ENCODE measurements at places on chromosomes 16 and 17.

DNA sequence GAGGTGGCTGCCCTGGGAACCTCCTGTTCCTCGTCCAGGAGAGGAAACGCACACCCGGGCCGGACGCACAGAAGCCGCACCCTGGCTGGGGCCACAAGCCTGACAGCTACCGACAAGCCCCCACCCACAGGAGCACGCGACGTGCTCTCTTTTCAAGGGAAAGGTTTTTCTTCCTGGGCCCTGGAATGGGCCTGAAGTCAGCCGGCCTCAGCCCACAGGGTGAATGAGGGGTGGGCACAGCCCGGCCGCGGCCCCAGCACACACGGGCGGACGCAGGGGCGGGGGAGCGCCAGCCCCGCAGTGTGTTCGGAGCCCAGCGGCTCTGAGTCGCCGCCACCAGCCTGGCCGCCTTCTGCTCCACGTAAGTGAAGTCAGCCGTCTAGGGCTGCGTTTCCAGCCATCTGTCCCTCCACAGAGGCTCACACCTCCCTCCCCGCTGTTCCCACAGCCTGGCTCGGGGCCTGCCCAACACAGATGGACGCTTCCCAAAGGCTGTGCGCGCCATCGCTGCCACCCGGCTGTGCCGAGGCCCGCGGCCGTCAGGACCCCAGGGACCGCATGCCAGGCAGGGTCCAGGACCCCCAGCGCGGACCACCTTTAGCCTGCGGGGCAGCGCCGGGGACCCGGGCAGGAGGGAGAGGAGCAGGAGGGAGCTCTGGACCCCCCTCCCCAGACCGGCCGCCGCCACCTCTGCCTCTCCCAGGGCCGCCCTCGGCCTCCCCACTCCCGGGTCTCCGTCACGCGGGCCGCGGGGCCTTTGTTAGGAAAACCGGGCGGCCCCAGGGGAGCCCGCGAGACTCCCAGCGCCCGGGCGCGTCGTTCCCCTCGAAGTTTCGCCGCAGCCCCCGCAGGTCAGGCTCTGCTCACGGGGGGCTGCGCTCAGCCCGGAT is 36.8 kb downstream of the CBFA2T3 start:
- no peak for DNase-seq

GRCh38 chr16:22322021-22322471 is 24.8 kb downstream of the POLR3E start:
- DNase-seq: no peak

DNA sequence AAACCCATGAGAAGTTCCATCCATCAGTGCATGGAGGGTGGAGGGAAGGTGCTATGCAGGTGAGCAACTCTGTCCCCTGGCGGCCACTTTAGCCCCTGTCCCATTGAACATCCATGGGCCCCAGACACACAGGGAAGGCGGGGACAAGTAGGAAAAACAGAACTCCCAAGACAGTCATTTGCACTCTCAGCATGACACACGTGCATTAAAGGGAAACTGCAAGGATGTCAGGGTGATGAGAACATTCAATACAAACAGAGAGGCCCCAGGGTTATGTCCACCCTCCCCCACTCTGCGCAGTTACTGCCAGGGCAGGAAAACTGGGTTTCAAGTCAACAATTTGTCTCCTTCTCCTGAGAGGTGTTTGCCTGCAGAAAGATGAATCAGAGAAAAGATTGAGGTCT is 44.0 kb upstream of the AKTIP start:
- DNase-seq: no peak

DNA sequence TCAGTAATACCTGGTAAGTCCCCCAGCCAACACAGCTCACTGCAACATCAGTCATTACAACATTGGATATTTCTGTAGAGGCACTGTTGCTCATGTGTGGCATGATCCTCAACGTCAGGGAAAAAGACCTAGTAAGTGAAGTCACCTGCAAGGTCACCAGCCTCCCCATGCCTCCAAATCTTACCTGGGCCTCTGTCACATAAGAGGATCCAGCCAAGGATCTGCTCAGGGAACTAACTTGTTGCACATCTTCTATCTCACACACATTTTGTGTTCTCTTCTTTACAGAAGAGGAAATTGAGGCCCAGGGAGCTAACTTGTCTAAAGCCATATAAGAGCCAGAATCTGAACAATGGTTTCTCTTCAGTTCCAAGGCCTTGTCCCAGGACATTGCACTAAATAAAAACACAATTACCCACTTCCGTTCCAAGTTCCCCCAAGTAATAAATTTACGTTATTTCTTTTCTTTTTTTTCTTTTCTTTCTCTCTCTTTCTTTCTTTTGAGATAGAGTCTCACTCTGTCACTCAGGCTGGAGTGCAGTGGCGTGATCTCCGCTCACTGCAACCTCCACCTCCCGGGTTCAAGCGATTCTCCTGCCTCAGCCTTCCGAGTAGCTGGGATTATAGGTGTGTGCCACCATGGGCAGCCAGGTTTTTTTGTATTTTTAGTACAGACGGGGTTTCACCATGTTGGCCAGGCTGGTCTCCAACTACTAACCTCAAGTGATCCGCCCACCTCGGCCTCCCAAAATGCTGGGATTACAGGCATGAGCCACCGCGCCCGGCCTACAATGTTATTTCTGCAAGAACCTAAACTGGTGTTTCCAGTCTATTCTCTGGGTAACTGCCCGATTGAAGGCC is 1.3 kb downstream of the SHMT1 start:
- no peak for DNase-seq

DNA sequence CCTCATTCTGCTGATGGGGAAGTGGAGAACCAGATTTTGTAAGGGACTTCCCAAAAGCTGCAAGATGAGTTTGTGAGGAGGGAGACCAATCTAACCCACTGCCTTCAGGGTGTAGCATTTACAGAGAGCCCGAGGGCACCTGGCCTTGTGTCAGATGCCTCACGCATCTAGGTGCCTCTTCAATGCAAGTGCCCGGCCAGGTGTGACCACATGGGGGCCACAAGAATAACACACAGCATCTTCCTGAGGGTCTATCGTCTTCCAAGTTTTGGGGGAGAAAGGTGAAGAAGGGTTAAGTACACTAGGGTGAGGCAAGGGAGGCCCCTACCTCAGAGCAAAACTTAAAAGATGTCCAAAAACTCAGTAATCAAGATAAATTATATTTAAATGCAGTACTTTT is 401.7 kb upstream of the CDH5 start:
- DNase-seq: no peak

GRCh38 chr16:56709443-56710040 is 20.4 kb upstream of the NUP93 start:
- DNase-seq: no peak

- DNase-seq: no peak
These were observed 123.2 kb downstream of the CDRT15L2 start for GRCh38 chr17:20702692-20703091.

DNA sequence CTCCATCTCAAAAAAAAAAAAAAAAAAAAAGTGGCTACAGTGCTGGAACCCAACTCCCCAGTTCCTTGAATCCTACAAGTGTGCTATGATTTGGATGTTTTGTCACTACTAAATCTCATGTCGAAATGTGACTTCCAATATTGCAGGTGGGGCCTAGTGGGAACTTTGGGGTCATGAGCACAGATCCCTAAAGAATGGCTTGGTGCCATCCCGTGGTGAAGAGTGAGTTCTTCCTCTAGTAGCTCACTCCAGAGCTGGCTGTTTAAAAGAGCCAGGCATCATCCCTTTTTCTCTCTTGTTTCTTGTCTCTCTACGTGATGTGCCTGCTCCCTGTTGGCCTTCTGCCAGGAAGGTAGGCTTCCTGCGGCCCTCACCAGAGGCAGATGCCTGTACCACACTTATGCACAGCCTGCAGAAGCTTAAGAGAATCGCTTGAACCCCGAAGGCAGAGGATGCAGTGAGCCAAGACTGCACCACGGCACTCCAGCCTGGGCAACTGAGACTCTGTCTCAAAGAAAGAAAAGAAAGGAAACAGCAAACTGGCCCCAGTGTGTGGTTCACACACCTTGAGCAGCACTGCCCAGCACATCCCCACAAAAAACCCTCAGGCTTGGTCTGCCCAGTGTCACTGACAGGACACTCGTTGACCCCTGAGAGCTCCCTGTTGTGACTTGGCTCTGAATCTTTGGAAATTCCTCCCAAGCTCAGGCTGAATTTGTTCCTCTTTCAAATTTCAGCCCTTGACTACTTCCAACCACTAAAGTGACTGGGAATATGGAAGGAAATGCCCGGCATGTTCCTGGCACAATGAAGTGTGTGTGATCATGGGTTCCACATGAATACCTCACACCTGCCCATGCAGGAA is 3.1 kb downstream of the MT1E start:
- DNase-seq: no peak

DNA sequence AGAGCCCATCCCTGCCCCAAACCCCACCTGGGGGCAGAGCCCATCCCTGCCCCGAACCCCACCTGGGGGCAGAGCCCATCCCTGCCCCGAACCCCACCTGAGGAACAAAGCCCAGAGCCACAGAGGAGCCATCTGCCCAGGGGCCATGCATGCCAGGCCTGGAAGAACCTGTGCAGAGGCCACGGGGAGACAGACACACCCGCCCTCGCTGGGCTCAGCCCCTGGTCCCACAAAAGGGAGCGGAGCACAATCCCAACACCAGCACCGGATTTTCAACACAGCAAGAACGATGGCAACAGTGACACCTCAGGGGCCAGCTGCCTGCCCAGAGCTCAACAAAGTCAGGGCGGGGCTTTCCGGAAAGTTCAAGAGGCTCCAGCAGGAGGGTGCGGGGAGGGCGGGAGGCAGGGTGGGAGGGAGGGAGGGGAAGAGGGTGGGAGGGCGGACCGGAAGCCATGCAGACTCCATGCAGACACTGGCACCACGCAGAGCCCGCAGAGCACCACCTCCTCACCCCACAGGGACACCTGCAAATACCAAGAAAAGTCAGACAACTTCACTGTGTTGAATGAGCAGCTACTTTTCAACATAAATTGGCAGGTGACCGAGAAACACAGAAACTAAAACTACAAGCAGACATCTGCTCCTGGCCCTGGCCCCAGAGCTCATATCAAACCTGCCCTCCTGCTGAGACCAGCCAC is 27.9 kb upstream of the C16orf95 start:
- DNase-seq: no peak

DNA sequence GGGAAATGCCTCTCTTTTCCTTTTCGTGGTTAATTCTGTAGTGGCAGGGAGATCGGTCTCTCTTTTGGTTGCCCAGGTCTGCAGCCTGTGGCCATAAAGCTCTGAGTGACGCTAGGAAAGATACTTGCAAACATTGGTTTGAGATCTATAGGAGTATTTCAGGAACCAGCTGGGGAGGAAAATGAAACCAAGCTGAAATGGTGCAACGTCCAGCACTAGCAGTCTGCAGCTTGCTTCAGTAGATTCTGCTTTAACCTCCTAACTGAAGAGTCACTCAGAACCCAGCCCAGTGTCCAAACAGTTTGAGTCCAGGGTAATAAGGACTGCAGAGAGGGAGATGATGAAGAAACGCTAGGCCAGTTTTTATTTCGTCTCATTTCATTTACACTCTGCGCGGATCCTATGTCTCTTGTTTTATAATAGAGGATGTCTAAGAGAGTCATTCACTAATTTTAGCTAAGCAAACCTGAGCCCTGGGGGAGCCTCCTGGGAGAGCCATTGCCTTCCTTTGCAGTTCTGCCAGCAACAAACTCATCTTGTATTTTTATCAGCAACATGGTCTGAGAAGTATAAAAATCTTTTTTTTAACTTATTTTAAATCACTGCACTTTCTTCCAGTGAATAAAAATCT is 12.0 kb downstream of the SP2 start:
- DNase-seq: no peak

DNA sequence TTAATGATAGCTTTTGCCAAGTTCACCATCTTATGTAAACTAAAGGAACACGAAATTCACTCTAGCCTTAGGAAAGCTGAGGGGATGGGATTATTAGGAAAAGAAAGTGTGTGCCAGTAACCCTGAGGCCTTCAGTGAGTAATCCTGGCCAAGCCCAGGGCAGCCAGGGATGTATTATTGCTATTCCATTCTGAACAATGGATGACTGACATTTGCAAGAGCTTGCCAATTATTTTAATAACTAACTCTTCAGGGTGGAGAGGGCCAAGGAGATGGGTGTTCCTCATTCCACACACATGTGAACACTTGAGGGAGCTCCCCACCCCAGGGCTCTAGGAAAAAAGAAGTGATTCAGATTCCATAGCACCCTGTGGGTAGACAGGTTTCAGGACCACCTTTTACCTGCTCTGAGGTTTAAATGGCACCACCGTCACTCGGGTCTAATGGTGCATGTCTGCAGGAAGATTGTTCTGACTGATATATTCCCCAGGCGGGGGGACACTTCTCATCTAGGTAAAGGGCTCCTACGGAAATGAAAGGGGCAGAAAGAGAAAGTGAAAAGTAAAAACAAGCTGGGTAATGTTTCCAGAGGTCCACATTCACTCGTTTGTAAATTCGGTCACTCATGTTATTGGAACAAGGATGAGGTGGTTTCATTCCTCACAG is 41.5 kb downstream of the TK2 start:
- no peak for DNase-seq

DNA sequence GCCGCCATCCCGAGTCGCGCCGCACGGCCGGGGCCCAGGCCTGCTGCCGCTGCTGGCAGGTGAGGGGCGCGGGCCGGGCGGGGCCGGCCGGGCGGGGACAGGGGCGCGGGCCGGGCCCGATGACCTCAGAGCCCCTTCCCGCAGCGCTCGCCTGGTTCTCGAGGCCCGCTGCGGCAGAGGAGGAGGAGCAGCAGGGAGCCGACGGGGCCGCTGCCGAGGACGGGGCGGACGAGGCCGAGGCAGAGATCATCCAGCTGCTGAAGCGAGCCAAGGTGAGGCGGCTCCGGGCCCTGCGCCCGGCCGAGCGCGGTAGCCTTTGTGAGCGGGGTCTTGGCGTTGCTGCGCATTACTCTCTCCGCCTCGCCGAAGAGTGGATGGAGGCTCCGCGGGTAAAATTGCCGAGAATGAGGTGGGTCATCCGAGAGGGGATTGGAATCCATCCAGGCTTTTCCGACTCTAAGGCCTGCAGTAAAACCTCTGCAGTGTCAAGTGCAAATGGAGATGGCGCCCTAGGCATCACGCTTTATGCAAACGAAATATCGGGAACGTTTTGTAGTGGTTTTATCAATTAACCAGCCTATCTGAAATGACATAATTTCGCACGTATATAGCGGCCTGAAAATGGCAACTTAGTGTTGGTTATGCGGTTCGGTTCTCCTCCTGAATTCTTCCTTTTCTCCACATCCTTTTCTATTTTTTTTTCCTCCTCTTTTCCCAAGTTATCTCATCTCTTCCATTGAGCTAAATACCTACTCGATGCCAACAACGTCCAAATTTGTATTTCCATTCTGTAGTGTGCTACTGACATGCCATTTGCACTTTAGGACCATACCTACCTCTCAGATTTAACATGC is 577 bp downstream of the TTC19 start:
- DNase-seq: no peak

DNA sequence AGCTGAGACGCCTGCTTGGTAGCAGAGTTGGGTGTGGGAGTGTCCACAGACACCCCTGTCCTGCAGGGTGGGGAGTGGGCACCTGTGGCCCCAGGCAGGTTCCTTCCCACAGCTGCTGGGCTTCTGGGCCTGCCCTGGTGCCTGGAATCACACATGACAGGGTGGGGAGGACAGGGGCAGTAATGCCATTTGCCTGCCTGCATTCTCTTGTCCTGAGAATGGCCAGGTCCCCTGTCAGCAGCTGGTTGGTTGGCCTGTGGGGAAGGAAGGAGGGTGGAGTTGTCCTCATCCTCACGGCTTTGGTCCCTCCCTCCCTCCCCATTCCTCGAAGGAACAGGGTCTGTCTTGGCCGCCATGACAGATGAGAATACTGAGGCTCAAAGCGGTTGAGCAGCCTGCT is 5.2 kb downstream of the PRSS53 start:
- DNase-seq: no peak

GRCh38 chr17:34609210-34609609 is 29.8 kb downstream of the TMEM132E start:
- DNase-seq: no peak
